Fibroblast of skin of scalp (primary cell): ENCODE measurements at places on chromosomes 2 and 18.

DNA sequence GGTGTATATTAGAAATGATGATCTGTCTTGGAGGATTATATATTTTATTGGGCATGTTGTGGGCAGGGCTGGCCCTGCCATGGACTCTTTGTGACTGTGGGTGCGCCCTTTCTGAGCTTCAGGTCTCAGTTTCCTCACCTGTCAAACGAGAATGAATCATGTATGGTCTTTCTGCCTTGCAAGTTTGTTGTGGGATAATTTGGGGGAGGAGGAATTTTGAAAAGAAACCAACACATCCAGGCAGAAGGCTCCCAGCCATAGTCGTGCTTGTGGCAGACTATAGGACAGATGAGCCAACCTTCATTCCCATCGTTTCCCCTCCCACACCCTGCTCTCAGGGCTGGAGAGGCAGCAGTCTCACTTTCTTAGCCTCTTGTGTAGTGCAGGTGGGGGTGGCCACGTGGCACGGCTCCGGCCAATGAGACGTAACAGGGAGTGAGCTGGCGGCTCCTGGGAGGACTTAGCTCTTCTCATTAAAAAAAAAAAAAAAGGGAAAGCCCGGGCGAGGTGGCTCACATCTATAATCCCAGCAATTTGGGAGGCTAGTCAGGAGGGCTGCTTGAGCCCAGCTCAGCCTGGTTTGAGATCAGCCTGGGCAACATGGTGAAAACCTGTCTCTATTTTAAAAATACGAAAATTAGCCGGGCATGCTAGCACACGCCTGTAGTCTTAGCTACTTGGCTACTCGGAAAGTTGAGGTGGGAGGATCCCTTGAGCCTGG, 63.1 kb downstream of the RHOB start:
- DNase-seq: no peak

GRCh38 chr2:68594041-68594440, 49.3 kb upstream of the PROKR1 start:
- DNase-seq: no peak

- no peak for DNase-seq
Observed at GRCh38 chr2:56313500-56313921, 129.7 kb downstream of the CCDC85A start.

GRCh38 chr2:238449909-238450417, 23.2 kb downstream of the ASB1 start:
- peak; percentile 55 for DNase-seq

- no peak for DNase-seq
Observed at GRCh38 chr2:39377226-39377939, 59.7 kb downstream of the MAP4K3 start.

- no peak for DNase-seq
Observed at GRCh38 chr2:3396920-3397559, 17.5 kb downstream of the TRAPPC12 start.

GRCh38 chr18:61908661-61909060, 15.9 kb upstream of the RNF152 start:
- DNase-seq: no peak

DNA sequence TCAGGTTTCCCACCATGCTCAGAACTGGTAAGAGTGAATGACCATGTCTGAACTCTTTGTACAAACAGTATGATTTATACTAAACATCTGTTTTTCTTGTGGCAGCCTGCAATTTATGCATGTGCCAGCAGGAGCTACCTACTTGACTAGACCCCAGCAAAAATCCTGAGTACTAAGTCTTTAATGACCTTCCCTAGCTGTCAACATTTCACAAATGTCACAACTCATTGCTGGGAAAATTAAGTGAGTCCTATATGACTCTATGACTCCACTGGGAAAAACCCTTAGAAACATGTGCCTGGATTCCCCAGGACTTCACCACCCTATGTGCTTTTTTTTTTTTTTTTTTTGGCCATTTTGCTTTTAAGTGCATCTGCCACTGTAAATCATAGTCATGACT, 1225.8 kb downstream of the SUCLG1 start:
- DNase-seq: peak; percentile 17

DNA sequence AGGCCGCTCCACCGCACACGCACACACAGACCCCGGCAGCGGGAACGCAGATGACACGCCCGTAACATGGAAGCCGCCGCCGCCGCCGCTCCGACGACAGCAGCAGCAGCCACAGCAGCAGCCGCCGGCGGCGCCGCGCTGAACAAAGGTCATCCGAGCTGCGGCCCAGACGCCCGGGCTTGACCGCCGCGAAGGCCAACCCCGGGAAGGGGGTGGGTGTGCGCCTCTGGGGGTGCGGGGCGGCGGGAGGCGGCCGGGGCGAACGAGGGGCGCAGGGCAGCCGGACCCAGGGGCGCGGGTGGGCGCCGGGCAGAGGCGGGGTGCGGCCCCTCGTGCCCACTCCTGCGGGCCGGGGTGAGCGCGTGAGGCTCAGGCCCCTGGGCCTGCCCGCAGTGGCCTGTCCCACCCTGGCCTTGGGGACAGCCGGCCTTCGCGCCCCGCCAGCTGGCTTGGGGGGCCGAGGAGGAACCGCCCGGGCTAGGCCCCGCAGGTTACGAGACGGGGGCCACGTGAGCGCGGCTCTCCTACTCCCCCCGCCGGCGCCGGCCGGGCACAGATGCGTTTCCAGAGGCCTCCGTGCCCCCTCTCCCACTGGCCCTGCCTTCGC, 1.0 kb upstream of the ZNF532 start:
- peak; percentile 52 for DNase-seq

GRCh38 chr2:238869-239268, 25.0 kb downstream of the SH3YL1 start:
- no peak for DNase-seq

GRCh38 chr2:138023298-138023697, 59.0 kb downstream of the HNMT start:
- no peak for DNase-seq

DNA sequence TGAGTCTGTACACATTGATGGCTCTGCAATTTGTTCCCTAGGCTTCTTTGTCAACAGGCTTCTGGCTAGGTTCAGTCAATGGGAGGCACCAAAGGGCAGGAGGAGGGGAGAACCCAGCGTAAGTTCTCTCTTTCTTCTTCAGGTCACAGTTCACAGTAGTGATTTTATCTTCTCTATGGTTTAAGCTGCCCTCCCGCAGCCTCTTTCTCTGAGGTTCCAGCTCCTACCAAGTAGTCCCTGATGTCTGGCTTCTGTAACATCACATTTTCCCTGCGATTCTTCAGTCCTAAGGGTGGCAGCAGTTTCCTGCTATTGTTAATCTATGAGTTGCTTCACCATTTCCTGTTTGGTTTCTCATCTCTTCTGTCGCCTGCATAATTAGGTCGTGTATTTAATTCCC, 107.4 kb downstream of the CPO start:
- DNase-seq: peak; percentile 45

DNA sequence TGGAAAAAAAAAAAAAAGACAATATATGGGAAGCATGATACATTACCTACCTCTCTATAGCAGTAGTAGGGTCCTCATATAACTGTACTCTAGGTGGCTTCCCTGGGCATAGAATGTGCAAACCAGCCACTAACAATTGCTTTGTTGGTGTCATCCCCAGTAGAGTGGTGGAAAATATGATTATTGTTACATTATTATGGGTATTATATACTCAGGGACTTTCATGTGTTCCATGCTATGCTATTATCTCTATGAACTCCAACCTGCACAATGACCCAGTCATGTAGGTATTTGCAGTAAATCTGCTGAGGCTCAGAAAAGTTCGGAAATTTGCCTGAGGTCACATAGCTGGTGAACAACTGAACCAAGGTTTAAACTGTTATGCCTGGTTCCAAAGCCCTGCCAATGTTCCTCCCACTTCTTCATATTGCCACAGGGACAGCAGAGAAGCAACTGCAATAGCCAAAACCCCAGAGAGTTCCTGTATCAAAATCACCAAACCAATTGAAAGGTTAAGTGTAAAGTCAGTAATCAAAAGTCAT, 52.6 kb upstream of the MAP4K4 start:
- no peak for DNase-seq

GRCh38 chr2:116585669-116586327, 1228.7 kb upstream of the DDX18 start:
- DNase-seq: no peak

DNA sequence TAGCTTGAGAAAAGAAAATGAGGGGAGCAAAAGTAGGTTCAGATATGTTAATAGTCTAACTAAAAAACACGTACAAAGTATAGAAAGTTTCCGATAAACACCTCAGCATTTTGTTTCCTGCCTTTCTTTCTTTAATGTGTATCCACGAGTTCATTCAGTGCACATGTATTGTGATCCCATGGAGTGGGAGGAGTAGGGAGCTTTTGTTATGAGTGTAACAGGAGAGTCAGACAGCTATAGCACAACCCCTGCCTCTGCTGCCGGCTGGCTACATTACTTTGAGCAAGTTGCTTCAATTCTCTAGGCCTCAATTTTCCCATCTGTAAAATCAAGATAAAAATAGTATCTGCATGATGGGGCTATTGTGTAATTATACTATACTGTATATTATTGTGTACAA, 249.2 kb upstream of the FIGN start:
- DNase-seq: no peak

DNA sequence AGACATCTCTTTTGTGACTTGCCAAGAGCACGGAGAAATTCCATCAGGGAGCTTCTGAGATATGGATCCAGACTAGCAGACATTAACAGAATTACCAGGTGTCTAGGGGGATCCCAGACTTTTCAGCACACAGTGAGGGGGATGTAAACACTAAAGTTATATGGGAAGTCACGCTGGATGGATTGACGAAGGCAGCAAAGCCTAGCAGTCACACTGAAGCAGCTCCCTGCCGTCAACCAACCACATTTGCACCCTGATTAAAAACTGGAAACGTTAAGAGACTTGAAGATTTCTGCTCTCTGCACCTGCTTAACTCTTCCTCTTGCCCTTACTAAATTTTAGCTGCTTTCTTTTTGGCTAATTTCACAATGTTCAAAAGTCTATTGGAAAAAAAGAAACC, 62.5 kb upstream of the BCL2L11 start:
- no peak for DNase-seq

- peak; percentile 94 for DNase-seq
Observed at GRCh38 chr2:109173311-109174171, 44.5 kb downstream of the SH3RF3 start.

GRCh38 chr2:148590612-148591011, 53.9 kb upstream of the EPC2 start:
- no peak for DNase-seq

GRCh38 chr2:63270717-63271116, 220.1 kb downstream of the OTX1 start:
- DNase-seq: no peak

DNA sequence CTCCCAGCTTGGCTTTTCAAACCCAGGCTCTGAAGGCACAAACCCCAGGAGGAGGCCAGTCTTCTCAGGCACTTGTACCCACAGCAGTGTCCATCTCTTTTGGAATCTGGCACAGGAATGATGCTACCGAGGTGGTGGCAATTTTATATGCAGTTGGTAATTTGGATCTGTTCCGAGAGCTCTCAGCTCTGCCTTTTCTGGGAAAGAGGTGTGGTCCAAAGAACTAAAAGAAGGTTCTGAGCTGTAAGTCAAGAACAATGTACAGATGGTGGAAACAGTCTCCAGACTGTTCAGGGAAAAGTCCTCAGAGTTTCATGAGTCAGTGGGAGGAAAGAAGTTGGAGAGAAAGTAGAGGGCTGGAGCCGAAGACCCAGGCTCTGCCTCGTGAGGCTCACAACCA, 353.4 kb downstream of the TGIF1 start:
- DNase-seq: no peak

- no peak for DNase-seq
Observed at GRCh38 chr2:99868260-99868659, 274.1 kb downstream of the AFF3 start.

DNA sequence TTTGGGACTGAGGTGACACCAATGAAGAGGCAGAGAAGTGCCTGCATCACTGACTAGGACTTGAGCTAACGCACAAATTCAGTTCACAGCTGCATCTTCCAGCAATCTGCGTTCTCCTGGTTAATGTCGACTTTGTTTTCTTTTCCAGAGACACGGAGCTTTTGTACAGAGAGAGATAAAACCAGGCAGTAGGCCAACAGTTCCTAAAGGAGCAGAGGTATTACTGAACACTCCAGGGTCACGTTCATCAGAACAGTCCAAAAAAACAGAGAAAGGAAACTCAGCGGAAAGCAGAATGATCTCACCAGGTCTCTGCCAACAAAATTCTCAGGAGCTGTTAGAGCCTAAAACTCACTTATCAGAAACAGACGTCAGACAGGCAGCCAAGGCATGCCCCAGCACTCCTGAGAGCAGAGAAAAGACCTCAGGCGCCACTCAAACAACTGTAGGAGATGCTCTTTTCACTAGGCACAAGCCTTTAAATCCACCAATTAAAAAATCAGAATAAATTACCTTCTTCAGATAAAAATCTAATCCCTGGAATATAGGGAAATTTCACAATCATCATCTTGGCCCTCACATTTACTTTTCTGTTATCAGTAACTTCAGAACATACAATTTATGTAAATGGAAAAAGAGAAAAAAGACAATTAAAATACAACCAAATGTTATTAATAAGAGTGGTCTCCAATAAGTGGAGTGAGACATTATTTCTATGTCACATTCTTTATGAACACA, 95.9 kb upstream of the SPTBN1 start:
- DNase-seq: peak; percentile 65

DNA sequence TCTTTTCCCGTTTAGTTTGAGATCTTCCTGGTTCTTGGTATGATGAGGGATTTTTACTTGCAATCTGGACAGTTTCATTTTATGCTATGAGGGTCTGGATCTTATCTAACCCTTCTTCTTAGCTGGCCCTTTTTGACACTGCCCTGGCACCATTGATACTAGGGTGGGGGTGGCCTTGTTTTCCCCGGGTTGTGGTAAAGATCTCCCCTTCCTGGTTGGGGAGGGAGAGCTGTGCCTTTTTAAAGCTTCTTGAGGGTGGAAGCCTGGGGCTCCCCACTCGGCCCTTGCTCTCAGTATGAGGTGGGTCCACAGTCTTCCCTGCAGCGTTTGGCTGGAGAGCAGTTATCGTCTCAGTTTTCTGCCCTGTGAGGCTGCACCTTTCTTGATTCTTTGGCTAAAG, 66.1 kb downstream of the ASB1 start:
- no peak for DNase-seq

- no peak for DNase-seq
Observed at GRCh38 chr2:207494137-207494536, 35.6 kb upstream of the CREB1 start.

- no peak for DNase-seq
Observed at GRCh38 chr2:195535911-195536522, 121.0 kb upstream of the SLC39A10 start.

DNA sequence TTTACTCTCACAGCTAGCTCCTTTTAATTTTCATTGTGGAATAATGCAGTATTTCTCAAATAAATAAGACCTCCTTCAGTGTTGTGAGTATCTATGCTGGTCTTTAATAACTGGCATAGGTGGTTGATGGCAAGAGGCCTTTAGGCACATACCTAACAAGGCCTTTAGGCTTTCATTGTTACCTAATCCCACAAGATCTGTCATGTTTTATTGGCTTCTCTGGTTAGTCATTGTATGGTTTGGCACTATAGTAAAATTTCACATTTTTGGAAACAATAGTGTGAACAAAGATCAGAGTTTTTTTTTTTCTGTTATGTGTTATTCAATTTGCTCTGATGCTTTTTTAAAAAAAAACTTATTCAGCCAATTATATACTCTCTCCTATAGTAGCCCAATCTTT, 89.8 kb upstream of the NEUROD1 start:
- no peak for DNase-seq

GRCh38 chr2:22491442-22491841, 893.5 kb upstream of the KLHL29 start:
- DNase-seq: no peak
